Right forelimb (tissue), 1 donor: ENCODE measurements at places on chromosomes 5 and 9.

DNA sequence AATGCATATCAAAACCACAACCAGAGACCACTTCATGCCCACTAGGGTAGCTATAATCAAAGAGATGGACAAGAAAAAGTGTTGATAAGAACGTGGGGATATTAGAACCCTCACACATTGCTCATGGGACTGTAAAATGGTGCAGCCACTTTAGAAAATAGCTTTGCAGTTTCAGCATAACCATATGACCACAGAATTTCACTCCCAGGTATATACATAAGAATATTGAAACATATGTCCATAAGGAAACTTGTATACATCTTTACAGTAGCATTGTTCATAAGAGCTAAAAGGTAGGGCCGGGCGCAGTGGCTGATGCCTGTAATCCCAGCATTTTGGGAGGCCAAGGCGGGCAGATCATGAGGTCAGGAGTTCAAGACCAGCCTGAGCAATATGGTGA is 56.4 kb downstream of the S1PR3 start:
- no peak for DNase-seq

DNA sequence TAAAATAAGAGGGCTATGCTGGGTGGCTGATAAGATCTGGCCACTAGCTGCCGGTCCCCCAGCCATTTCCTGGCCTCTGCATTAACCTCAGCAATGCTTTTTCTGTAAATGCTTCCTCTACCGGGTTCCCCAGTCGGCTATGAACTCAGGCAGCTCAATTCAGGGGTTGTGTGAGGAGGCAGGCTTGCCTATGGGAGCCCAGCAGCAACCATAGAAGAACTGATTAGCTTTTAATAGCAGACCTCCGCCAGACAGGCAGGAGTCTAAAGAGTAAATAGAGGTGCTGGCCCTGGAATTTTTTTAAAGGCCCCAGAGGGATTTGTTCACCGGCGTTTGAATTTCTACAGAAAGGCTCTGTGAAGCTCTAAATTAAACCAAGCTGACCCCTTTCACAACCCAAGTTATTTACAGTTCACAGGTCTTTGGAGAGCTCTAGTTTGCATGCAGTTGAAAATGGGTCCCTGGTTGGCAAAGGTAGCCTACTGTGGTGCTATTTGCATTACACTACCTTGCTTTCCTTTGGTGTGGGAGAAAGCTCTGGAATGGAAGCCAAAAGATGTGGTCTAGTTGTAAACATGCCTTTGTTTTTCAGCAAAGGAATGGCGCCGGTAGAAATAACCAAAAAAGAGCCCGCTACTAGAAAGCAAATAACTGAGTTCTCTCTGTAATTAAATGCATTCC is 289.7 kb upstream of the SEMA6A start:
- DNase-seq = no peak

GRCh38 chr9:4292781-4293180 is 7.1 kb downstream of the GLIS3 start:
- DNase-seq = no peak

DNA sequence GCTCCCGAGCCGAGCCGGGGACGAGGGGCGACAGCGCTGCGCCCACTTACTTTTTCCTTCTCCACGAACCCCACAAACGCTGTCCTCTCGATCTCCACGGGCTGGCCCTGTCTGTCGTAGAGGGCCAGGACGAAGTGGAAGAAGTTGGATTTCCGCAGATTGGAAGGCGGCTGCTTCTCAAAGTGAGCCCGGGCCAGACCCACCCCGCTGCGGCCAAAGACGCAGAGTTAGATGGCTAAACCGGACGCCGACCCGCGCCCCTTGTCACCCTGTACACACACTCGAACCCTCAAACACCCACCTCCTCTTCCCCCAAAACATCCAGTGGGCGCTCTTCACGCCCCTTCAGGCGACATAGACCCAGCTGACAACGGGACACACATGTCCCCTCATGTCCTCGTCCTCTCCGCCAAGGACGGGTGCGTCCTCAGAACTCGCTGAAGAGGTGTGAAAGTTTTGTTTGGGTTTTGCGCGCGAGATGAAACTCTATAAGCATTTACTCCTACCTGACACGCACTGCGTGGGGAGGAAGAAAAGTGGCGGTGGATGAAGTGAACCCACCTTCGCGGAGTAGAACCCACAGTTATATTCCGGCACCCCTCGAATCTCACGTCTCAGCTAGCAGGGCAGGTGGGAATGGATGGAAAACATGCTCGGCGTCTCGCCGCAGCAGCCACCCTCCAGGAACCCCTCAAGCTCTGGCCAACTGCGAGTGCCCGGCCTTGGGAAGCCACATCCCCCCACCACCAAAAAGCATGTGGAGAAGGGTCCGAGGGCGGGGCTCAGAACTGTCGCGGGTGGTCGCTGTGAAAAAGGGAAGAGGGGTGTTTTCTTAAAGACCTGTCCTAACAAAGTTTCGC is 2.6 kb downstream of the EBF1 start:
- DNase-seq = peak; percentile 63

DNA sequence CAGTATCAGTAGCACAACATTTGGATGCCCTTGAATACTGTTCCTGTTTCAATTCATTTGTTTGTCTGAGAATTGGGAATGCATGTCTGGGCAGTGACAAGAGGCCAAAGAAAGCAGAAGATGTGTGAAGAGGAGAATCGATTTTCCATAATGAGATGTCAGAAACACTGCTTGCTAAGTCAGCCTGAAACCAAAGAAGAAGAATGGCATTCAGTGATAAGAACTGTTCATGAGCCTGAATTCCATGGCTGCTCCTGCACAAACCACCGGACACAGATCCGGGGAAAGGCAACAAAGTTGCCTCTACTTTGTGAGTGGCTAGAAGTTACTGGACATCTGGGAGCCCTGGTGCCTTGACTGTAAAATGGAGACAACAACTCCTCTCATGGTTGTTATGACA is 207.2 kb upstream of the RASEF start:
- no peak for DNase-seq

DNA sequence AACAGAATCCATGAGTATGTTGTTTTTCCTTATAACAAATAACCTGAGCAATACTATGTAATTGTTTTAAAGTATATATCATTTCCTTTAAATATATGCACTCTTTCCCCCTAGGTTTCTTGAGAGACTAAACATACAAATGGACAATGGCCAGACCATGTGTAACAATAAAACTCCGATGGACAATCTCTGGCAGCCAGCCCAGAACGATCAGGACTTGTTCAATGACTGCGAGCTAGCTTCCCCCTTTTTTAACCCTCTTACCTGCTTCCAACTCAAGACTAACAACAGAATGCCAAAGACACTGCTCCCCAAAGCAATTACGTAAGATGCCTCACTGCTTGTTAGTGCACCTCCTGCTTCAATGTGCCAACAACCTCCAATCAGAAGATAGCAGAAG is 94.9 kb downstream of the HTR4 start:
- DNase-seq = peak; percentile 45

DNA sequence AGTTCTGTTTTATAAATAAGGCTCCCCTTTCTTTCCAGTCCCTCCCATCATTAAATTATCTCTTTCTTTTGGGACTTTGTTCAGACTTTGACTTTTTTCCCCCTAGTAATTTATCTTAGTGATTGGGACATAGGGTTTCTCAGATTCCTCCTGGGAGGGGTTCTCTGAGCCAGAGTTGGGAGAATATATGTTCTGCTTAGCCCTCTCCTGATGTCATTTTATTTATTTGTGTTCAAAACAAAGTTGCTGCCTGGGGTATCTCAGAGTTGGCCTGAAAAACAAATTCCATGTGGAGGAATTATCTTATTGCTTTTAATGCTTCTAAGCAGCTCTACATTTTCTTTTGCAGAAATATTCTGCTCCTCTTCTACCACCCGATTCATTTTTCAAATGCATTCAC is 211.0 kb downstream of the PCSK5 start:
- DNase-seq = no peak

- no peak for DNase-seq
These were observed 399 bp downstream of the NUP155 start for GRCh38 chr5:37370550-37370863.

- DNase-seq = no peak
These were observed 55.4 kb downstream of the FOXI1 start for GRCh38 chr5:170161069-170161468.

GRCh38 chr9:129173296-129174101 is 4.6 kb downstream of the IER5L start:
- no peak for DNase-seq

GRCh38 chr5:129906177-129906887 is 2.1 kb downstream of the CHSY3 start:
- DNase-seq = peak; percentile 68

DNA sequence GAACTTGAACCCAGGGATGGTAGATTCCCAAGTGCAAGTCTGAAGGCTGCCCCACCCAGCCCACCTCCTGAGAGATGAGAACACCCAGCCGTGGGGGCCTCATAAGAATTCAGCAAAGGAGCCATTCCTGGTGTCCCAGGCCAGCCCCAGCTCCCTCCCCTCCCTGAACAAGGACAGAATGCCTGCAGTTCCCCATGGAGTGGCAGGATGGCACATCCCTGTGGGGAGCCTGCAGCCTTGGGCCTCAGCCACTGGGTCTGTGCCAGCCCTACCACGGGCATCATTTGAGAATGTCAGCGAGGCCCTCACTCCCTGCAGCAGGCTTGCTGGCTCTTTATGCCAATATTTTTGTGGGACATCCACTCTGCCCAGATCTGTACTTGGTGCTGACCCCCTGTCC is 36.2 kb upstream of the RAPGEF1 start:
- DNase-seq = no peak

DNA sequence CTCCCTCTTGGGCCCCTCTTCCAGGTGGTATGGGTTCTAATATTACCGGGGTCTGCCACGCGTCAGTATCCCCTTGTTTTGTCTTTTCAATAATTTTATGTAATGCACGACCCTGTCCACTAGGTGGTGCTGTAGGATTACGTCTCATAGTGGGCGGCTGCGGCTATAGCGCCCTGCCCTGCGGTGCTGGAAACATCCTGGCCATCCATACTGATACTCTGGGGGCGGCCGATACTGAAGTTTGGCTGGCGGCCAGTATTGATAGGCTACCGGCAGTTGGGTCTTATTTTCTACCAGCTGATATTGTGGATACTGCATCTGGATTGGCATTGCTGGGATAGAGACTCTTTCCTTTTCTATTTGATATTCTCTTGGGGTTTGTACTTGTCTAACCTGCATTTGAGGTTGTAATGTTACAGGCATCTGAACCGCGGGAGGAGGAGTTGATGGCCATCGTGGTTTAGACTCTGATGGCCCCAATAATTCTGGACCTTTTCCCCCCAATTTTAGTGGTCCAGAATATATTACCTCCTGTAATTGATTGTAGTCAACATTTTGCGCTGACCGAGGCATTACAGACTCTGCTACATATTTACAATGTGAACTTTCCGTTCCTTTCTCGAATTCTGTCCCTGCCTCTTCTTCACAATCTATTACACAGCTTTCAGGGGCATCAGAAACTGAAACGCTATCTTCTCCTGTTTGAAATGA is 3.3 kb upstream of the TMEM141 start:
- peak; percentile 74 for DNase-seq

DNA sequence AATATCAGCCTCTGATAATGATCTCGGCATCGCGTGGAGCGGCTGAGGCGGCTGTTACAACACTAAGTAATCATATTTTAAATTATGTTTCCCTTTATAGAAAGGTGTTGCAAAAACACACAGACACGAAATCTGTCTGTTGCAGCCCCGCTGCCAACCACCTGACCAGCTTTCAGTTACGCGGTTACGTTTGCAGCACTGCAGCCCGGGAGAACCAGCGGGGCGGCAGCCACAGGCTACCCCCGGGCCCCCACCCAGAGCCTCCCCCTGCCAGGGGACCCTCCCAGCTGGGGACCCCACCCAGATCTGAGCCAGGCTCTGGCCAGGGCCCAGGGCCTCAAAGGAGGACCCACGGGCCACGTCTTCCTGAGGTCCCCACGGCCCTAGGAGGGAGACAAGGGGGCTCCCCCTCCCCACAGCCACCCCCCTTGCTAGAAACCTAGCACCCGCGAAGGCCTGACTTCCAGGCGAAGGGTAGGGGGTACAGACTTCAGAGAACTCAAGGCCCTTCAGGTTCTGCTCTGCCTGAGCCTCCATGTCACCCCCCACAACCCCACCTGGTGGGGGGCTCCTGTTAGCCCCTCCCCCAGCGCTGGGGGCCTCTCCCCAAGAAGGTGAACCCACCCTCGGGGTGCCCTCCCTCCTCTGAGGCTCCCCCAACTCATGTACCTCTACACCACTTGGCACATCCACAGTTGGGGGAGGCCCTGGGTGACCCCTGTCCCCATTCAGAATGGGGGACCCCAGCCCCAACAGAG is 6.0 kb downstream of the NACC2 start:
- DNase-seq = no peak

GRCh38 chr9:38374847-38375571 is 17.5 kb upstream of the ALDH1B1 start:
- DNase-seq = no peak

DNA sequence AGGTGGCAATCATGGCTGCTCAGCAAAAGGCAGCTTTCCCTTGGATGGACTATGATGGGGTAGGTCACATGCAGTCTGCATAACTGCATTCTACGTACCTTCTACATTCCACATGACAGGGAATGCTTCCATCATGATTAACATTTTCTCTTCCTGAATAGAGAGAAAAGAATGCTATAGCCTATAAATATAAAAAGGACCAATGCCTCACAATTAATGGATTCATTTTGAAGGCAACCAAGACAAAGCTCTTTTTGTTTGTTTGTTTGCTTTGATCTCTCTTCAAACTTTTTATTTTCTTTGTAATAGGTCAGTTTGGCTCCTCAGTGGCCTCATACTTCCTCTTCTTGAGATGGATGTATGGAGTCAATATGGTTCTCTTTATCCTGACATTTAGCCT is 201.3 kb downstream of the ALDH1A1 start:
- no peak for DNase-seq

DNA sequence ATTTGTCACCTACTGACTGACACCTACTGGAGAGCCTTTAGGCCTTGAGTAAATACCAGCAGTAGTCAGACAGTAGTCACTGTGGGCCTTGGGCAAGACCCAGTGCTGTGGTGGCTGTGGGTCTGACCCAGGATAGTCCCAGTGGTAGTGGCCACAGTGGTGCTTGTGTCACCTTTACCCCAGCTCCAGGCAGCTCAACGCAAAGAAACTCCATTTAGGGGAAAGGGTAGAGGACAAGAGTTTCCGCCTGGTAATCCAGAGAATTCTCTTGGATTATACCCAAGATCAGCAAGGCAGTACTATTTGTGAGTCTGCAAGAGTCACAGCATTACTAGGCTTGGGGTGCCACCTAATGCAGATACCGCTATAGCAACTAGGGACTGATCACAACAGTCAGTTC is 28.9 kb downstream of the CERT1 start:
- DNase-seq = no peak

DNA sequence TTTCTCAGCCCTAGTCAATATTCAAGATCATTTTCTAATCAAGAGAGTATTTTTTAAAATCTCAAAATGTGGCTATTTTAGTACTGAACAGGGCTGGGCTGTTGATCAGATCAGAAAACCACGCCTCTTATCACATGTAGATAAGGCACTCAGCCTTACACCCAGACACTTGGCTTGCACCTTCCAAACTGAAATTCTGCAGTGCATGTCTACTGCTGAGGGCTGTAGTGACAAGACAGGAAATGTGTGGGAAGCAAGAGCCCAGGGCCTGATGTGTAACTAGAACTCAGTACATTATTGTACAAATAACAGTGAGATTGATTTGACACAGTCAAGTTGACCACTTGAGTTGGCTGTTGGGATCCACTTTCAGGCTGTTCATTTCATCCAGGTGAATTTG is 48.6 kb downstream of the UBE2QL1 start:
- peak; percentile 9 for DNase-seq
